Endothelial cell of umbilical vein (primary cell): ENCODE measurements at places on chromosomes 1 and 21.

DNA sequence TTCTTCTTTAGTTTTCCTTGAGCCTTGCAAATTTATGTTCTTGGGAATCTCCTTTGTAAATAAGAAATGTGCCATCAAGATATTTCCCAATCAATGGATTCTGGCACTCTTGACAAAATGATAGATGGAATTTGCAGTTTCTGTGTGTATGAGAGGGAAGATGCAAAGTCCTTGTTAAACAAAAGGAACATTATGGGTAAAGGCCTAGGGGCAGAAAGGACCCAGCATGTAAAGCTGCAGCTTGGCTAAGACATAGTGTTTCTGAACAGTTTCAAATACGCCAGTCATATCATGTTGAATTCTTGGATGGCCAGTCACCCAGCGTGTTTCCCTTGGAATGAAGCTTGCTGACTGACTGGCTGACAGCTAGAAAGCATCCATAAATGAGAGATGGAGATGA is 210.8 kb downstream of the NFIA start:
- DNase-seq = no peak

DNA sequence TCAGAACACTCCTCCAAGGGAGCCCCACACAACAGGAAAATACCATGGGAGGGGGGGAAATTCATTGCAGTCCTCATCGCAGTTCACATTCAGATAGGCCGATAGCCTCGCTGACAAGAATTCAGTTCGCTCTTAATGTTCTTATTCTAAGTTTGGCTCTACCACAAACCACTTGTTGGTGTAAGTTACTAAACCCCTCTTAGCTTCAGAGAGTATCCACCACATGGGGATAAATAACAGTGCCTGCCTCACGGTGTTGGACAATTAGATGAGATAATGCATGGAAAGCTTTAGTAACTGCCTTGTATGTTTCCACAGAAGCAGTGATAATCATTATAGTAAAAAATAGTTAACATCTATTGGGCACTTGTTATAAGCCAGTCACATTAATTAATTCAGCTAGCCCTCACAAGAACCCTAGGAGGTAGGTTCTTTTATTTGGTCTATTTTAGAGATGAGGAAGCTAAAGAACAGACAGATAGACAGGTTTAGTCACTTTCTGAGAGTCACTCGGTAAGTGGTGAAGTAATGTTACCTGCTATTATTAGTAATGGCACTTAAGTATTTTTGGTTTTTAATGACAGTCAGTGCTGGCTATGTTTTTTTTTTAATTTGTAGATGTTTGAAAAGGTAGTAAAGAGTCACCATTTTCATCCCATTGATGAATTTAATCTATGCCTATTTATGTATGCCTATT is 10.1 kb downstream of the VAV3 start:
- DNase-seq = no peak

DNA sequence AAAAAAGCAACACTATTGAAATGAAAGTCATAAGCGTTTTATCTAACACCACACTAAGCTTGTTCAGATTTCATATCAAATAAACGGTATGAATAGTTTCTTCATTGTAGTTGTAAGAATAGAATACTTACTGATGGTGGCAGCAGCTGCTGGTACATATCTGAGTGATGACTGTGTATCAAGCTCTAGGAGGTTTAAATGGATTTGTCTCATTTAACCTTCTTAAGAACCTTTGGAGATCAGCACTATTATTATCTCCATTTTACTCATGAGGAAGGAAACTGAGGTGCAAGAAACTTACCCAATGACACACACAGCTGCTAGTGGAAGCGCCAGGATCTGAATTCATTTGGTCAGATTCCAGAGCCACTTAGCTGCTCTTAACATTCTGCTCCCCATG is 104.0 kb downstream of the EIF4G3 start:
- DNase-seq = peak; percentile 53

DNA sequence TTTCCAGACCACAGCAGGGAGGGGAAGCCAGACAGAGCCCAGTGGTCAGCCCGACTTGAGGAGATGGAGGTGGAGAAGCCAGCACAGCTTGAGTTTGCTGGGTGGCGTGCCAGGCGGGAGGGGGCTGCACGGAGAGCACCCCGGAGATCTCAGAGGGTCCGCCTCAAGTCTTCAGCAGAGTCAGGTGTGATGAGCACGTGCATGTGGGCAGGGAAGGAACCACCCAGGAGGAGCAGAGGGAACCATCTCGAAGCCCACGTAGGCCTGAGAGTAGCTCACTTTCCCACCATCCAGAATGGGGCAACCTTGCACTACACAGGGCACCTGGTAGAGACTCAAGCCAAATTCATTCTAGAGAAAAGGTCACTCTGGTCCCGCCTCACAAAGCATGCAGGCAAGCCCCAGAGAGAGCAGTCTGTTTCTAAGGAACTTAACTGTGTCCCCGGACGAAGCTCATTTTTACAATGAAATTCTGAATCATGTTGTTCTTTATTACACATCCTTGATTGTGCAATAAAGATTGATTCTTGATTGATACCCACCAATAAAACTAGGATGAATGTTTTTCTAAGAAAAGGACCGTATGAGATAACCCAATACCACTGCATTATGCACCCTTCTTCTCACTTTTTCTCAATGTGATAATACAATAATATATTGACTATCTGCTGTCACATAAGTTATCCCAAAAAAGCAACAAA is 64.2 kb downstream of the FHAD1 start:
- DNase-seq = no peak
